ENCODE measurements at places on chromosomes 2 and 18.
A peak's percentile ranks its signal among the peaks of the same experiment; 100 is the strongest.

- DNase-seq: no peak
These were observed 73.4 kb downstream of the VWC2L start for GRCh38 chr2:214484239-214484638.

DNA sequence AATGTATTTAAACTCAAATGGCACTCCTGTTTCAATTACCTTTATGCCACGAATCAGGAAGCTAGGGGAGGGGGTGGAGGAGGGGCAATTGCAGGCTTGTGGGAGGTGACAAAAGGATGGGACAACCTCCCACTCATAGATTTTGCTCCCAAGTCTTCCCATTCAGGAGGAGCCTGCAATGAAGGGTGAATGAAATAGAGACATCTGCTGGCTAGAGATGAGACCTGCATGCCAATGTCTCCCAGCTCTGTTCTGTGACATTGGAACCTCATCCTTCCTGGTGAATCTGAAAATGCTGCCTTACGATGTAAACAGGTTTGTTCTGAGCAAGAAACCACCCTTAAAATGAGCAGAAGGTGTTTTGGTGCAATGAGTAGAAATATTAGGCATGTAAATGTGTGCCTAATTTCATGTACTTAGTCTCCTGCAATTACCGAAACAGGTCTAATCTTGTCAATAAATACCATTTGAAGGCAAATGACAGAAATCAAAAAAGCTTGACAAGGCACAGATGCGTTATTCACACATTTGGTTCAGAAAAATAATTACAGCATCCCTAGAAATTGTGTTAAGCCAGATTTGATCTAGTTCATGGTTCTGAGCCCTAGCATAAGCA lies 2.7 kb upstream of the PID1 start:
- no peak for DNase-seq

DNA sequence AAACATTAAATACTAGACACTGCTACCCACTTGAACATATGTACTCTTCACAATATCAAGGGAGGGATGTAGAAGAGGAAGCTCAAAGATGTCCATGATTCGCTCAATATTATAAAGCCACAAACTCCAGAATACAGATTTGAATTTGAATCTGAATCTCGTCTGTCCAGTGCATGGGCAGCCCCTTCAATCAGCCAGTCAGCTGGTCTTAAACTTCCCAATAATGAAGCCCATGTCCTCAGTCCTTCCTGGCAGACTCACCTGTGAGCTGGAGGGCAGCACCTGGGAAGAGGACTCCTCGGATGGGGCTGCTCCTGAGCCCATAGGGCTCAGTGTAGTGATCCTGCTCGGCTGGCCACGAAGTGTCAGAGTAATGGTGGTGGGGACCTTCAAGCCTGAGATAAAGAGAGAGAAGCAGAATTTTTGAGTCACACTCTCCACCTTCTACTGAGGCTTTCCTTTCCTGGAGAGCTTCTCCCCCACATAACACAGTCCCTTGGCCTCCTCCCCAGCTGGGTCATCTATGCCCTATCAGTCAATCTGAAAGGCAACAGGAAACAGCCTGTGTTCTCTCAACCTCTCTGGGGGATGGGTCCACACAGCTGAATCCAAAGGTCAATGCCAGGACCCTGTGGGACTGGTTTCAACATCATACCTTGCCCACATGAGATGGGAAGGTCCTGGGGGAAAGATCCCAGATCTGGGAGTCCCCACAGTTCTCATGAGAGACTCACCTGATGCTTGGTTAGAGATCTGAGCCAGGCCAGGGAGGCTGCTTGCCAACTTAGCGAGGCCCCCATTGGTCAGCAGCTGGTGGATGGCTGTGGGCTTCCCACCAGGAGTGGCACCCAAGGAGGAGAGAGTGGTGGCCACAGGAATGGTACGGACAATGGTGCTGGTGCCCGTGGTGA lies 36.5 kb downstream of the KANSL3 start:
- no peak for DNase-seq

GRCh38 chr2:202238234-202239197 lies at the start of gene SUMO1:
Gene SUMO1 (minus strand): TSS chr2:202238597. CDS start chr2:202238451, 146 bp downstream.
- DNase-seq: peak; percentile 97

DNA sequence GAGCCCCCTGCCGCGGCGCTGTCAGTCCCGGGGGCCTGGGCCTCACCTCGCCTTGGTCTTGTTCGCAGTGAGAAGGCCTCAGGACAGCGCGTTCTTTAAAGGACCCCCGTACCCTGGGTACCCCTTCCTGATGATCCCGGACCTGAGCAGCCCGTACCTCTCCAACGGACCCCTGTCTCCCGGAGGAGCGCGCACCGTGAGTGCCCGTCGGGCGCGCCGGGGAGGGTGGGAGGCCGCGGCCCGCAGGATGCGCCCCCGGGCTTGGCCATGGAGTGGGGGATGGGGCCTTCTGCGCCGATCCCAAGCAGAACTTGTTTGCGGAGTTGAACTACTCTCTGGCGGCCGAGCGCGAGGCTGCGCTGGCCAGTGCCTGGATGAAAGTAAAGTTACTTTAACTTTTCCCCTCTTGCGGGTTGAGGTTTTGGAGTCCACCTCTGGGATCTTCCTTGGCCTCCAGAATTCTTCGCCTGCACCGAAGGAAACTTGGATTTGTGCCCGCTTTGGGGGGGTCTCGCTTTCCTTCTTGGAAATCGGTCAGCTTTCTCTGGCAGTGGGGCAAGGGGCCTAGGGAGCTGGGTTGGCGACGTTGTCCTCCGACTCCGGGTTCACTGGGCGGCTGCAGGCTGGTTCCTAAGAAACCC lies 1.2 kb downstream of the TCF7L1 start:
- no peak for DNase-seq

DNA sequence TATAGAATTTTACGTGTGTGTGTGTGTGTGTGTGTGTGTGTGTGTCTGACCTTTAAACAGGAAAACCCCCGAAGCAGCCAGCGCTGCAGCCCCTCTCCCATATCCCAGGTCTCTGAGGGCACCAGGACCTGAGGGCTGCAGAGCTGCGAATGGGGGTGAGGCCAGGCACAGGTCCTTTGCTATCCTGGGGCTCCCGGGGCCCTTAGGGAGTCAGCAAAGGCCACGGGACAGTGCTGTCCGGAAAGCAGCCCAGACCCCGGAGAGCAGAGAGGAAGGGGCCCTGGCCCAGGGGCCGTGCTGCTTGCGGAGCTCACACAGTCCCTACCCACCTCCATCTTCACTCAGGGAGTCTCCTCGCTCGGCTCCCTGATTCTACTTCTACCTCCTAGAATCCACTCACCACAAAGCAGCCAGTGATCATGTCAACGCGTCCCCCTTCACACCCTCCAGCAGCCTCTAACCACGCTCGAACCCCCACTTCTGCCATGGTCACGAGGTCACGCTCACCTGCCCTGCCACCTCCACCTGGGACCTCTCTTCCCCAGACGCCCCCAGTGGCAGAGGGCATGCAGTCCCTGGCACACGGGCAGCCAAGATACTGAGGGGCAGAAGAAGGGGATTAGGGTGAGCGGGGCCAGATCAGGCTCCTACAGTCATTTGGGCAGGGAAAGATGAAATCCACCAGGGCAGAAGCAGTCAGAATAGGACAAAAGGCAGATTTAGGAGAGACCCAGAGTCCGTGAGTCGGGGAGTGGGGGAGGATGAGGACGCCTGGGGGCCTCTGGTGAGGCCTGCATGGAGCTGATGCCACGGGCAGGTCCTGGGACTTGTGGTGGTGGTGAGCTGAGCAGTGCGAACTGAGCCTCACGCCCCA lies 86.7 kb downstream of the USP40 start:
- DNase-seq: no peak

Data from esophagus muscularis mucosa (tissue), 4 donors.